ENCODE measurements at places on chromosomes 5 and 9.

- no peak for DNase-seq
Observed at GRCh38 chr9:16133556-16134227, 580.8 kb downstream of the CCDC171 start.

GRCh38 chr5:22023784-22024183, 829.4 kb downstream of the CDH12 start:
- DNase-seq: no peak

DNA sequence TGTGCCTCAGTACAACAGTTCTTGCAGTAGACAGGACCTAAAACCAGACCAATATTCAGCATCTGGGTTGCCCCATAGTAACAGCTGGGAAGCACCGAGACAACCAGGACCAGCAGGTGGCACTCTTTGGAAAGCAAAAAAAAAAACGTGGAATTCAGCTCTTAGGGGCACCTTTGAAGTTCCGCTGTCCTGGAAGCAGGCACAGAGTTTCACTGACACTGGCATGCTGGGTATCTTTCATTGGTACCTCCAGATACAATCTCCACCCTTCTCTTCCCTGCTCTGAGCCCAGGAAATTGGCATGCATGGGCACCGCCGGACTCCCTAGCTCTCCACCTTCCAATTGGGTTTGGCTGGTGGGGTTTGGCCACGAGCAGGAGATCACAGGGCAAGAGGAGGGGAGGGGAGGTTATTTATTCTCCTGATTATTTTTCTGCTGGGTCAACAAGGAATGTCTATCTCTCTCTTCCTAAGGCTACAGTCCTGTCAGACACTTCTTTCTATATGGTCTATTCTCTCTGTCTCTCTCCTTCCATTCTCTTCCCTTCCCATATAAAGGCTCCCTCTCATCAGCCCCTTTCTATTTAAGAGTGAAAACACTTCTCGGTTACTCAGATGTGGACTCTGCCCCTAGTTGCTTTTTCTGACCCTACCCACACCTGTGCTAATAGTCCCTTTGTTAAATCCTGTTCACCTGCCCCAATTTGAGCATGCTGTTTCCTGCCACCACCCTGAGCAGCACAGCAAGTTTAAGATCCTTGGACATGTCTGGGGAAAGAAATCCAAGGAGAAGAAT, 1.9 kb upstream of the IDNK start:
- peak; percentile 11 for DNase-seq

DNA sequence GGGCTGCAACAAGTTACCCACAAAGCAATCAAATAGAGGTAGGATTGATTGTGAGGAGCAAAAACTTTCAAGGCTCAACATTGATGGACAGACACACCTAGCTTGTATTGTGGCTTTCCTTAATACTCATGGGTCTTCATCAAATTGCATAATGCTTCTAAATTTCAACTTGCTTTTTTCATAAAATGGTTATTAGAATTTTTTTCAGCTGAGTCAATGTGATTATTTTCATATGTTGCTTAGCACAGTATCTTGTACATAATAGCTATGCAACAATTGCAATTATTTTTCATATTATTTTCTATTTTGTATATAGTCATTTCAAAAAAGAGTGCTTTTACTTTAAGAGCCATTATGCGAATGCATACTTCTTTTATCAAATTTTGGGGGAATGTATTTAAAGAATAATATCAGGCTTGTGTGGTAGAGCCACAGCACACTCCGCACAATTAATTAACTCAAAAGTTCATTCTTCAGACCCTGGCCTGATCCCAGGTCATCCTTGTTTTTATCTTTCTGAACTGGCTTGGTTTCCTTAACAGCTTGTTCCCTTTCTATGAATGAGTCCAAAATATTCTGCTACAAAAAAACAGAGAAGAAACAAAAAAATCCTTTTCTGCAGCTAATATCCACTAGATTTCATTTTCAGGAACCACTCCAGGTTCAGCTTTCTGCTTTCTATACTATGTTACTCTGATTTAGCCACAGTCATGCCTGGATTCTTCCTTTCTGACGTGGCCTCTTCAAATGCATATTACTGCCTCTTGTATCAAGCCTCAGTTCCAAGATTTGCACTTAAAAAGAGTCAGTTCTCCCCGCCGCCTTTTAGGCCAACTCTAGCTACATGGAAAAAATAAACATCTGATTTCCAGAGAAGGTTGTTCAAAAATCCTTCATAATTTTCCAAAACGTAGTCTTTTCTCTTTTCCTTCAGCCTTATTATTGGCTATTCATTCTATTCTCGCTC, 45.3 kb upstream of the CDH9 start:
- no peak for DNase-seq

DNA sequence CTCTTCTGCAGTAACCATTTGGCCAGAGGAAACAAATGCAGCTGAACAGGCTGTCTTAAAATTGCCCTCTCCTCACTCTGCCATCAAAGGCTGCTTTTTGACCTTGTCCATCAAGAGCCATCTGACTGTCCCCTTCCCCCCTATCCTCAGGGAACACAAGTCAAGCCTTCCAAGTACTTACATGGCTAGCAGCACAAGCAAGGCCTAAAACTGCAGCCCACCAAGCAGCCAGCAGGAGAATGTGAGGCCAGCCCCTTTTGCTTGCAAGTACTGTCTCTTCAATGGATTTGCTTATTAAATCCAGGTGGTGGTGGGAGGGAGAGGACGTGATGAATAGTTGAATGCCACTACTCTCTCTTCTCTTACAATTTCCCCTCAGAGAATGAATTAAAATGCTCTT, 83.5 kb downstream of the HTR1A start:
- no peak for DNase-seq

DNA sequence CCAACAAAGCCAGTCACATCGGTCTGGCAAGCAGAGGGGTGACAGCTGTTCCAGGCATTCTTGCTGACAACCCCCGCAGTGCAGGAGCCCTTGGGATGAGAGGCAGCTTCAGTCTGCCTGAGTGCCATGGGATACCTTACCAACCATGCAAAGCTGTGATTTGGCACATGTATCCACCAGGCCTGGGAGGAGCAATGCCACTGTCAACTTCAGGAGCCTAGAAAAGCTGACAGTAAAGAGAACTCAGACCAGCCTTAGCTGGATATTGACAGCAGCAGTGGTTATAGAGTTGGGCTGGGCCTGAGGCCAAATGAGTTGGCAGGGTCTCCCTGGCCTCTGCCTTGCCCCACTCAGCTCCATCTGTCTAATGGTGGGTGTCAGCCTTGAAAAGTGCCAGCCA, 10.1 kb upstream of the PLPPR1 start:
- DNase-seq: no peak

DNA sequence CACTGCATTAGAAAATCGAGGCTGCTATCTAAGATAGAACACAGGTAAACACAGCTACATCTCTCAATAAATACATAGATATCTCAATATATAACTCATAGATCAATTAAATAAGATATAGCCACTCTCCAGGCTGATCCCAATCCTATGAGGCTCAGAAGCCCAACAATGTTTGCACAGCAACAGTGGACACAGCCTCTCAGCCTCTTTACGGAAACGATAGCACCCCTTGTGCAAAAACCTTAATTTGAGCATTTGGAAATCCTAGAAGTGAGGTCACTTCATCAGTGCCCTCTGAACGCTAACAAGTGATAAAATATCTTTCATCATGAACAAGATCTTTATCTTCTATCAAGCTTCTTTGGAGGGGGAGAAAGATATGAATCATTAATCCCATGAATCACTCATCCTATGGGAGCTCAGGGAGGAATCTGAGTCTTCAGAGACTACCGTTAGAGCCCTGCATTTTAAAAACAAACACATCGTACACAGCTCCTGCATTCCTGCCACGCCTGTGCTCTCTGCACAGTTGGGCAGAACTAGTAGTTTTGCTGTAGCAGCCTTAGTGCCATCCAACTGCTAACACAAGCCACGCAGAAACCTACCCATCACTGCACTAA, 71.4 kb downstream of the MED27 start:
- no peak for DNase-seq

DNA sequence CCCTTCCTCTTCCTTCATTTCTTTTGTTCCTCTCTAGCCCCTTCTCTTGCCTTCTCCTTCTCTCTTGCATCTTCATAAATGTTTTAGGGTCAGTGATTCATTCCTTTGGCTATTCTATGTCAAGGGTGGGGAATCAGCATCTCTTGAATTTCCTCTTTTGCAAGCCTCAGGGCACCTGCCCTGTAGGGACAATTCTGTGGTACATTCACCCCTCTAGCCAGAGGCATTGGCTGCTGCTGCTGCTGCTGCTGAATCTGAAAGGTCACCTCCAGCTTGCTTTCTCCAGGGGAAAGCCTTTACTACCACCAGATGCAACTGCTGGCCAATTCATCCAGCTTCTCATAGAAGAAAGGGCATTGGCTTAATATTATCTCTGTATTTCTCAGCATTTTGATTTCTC, 87.3 kb downstream of the INSYN2B start:
- no peak for DNase-seq

DNA sequence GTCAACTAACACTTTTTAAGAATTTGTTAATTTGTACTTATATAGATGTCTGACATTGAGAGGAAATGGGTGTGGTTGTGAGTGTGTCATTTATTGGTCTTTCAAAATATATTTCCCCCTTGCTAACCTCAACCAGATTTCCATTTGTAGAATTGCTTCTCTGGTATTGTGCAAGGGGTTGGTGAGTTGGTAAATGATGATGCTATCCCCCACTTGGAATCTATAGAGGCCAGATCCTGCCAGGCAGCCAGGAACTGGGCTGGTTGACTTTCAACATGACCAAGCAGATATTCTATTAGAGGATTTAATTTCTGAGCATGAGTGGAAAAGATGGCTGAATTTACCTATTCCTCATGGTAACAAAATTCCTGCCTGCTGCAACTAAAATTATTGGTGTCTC, 306.6 kb upstream of the KIF2A start:
- no peak for DNase-seq
